Cerebellum (tissue), 4 donors: ENCODE measurements at places on chromosomes 12 and 14. TPM values are rescaled to one million over a fixed set of nuclear protein-coding genes. Genes with fewer than 3 reads are reported as not detected.

ASIC1 gene
- 20.5 TPM for total RNA-seq

JDP2 gene
- total RNA-seq = 6.4 TPM

AKAP5 gene
- 4.8 TPM for total RNA-seq

POTEM gene
- total RNA-seq = not detected

ERP27 gene
- not detected for total RNA-seq

KLRC2 gene
- total RNA-seq = 3.7 TPM

DNM1L gene
- 184 TPM for total RNA-seq

CLEC7A gene
- total RNA-seq = 1.6 TPM

CIPC gene
- total RNA-seq = 40.9 TPM

NYNRIN gene
- total RNA-seq = 31.8 TPM

CLBA1 gene
- total RNA-seq = 7.5 TPM

DYNC1H1 gene
- 595 TPM for total RNA-seq

LGR5 gene
- 0.91 TPM for total RNA-seq

CISTR gene
- total RNA-seq = not detected

SERPINA12 gene
- total RNA-seq = not detected

PIGH gene
- total RNA-seq = 30.6 TPM

SLC7A7 gene
- total RNA-seq = 2.2 TPM

TMTC2 gene
- 127 TPM for total RNA-seq

PAH gene
- 1.2 TPM for total RNA-seq

GRCh38 chr12:113235976-113236375, 14.7 kb downstream of the TPCN1 start:
- DNase-seq = no peak

DNA sequence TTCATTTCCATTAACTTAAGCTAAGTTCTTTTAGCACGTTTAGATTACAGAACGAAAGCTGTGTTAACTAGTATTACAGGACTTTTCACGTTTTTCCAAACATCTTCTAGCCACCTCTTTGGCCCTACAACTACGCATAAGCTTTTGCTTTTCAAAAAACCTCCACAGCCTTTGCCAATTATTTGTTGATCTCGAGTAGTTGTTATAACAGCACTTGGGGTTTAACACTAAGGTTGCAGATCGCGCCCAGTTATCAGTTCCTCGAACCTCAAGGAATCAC, 450 bp upstream of the RBM25 start:
- no peak for DNase-seq

DNA sequence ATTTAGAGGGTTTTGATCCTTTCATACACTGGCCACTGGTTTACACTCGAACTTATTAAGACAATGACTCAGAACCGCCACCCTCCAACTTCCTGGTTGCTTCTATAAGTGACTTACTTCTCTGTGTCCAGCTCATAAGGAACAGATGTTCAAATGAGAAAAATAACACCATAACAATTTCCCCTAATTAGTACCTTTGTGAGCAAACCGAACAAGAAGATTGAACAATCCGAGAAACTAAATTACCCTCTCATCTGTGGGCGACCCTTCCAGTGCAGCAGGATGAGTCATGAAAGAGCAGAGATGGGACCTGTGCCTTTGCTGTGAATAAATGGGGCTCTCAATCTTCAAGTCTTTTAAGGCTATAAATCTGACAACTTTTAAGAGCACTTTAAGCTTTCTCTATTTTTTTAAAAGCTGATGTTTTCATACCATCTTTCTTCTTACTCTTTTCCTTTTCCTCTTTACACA, 146.8 kb upstream of the RASSF8 start:
- no peak for DNase-seq

GRCh38 chr12:1398673-1399072, 195.7 kb downstream of the FBXL14 start:
- no peak for DNase-seq

- no peak for DNase-seq
Observed at GRCh38 chr12:15214851-15215601, 6.2 kb downstream of the RERG start.

DNA sequence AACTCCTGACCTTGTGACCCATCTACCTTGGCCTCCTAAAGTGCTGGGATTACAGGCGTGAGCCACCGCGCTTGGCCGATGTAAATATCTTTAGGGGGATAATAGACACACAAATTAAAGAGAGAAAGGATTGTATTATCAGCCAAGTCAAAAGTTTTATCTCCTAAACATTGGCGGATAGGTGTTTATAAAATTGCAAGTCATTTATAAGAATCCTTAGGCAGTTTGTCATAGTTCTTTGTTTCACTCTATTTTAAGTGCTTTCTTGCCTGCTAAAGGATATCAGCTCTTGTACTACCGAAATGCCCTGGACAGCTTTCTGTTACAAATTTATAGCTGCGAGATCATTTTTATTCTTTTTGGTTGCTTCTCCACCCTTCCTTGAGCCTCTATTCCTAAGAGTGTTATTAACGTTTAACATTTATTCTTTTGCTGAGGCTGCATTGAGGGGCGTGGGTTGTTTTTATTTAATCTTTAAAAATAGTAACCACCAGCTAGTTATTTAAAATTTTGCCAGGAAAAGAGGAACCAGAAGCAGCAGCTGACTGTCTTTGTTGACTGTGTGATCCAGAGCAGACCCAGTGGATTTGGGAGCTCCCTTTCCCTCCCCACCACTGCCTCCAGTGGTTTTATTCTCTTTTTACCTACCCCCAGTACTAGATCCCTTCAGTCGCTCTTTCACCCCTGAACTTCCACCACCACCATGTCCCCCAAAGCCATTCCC, 106.4 kb downstream of the DIP2B start:
- no peak for DNase-seq

DNA sequence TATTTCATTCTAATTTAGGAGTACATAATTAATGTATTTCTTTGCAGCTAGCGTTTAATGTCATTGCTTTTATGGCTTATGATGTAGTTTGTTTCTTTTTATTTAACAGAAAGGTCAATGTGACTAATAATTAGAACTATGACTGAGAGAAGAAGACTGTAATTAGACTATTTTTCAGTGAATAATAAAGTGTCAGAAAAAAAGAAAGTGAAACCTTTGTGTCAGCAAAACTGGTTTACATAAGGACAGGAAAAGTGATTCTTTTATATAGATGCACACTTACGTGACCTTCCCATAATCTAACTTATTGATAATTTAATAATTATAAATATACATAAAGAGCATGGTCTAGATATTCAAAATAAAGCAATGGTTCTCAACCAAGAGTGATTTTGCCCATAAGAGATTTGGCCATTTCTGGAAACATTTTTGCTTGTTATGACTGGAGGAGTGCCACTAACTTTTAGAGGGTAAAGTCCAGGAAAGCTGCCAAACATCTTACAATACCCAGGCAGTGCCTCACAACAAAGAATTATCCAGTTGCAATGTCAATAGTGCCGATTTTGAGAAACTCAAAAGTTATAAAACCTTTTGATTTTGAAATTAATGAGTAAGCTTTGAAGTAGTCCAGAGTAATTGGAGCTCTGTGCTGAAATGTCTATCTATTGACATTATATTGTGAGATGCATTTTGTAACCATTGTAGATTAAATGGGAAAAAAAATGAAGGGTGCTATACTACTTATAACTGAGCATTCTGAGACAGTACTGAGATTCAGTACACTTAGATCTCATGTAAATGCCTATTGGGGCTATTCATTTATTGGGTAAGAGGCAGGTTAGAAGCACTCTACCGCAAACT, 227.1 kb downstream of the C12orf50 start:
- DNase-seq = no peak

DNA sequence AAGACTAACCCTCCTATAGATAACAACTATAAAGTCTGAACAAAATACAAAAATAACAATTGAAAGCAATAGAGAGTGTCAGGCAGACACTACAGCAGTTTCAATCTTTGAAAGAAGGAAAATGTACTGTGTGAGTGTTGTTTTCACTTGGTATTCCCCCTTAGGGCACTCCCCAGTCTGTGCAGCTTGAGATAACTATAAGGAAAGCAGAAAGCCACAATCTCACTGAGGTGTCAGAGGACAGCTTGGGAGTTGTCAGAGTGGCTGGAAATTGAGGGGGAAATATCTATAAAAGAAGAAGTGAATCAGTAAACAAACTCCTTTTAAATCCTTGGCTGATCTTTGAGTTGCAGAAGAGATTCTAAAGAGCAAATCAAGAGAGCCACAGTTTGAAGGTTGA, 364.8 kb downstream of the NELL2 start:
- DNase-seq = no peak

GRCh38 chr14:23067847-23068788, 10.8 kb upstream of the CDH24 start:
- peak; percentile 27 for DNase-seq

DNA sequence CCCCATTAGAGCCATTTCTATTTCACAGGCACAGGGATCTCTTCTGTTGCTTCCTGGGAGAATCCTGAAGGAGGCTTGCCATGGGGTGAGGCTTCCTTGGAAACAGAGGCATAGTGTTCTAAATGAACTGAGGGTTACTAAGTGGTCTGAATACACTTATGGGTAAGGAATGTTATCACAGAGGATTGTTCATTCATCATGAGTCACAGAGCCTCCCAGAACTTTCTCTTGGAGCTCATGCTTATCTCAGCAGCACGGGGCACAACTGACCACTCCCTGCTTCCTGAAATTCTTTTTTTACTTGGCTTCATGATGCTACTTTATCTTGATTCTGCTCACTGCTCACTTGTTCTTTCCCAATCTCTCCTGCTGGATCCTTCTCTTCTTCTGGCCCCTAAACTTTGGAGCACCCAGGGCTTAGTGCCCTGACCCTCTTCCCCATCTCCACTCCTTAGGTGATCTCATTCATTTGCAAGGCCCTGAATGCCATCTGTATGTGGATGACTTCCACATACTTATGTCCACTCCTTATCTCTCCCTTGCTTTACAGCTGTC, 57.9 kb downstream of the ANO6 start:
- DNase-seq = no peak

DNA sequence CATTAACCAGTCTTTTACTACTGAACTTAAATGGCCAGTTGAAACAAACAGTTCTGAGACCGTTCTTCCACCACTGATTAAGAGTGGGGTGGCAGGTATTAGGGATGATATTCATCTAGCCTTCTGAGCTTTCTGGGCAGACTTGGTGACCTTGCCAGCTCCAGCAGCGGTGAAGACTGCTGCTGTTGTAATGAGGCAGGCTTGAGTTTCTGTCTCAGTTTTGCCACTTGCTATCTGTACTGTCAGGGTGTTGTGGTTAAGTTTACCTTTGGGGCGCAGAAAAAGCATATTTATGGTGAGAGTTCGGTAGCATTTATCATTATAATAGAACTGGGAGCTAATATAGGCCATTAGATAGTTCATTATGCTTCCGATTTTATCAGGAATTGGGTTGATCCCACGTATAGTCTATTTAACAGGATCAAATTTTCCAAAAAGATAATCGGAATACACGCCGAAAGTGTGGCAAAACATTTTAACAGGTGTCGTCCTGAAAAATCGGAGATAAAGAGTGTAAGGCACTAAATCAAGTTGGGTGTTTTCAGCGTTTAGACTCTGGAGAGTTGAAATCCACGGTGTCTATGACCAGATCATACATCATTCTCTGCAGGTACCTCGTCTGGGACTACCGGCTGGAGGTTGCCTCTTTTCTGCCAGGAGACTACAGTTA, 688 bp upstream of the NECAP1 start:
- DNase-seq = peak; percentile 58

- no peak for DNase-seq
Observed at GRCh38 chr12:107395817-107396216, 289.8 kb upstream of the PWP1 start.

DNA sequence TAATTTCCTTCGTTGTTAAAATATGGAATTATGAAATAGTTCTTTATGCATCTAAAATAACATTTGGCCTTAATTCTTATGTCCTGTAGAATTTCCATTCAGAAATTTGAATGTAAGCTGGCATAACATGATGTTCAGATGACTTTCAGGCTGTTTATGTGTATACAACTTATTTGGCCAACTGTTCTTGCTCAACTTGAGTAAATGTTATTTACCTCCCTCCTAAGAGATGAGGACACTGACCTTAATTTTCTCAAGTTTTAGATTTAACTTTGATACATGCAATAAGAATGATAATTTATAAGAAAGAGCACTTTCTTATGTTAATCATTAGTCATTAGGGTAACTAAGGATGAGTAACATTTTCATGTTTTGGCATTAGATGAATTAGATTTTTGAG, 365.4 kb downstream of the AEBP2 start:
- no peak for DNase-seq

- no peak for DNase-seq
Observed at GRCh38 chr14:33250963-33251362, 312.3 kb downstream of the NPAS3 start.

- peak; percentile 8 for DNase-seq
Observed at GRCh38 chr12:10140001-10140400, 10.0 kb upstream of the CLEC7A start.

GRCh38 chr12:74043343-74043742, 494.3 kb upstream of the ATXN7L3B start:
- no peak for DNase-seq

- DNase-seq = no peak
Observed at GRCh38 chr14:90842726-90843125, 26.5 kb upstream of the TTC7B start.

DNA sequence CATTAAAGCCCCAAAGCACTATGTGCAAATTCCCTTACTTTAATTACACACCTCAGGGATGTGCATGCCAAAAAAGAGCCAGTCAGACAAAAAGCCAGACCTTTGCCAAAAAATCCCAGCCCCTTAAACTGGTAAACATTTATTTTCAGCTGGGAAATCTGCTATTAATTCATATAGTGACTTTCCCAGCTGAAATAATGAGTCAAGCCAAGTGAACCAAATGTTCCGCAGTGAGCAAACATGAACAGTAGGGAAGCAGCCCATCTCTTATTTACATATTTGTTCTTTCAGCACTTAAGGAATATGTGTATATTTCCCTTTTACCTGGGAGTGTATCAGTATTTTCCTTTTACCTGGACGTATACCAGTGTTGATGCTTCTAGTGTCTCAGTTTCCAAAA, 44.0 kb upstream of the OTX2 start:
- DNase-seq = no peak

- no peak for DNase-seq
Observed at GRCh38 chr14:106872611-106873446, 1346.4 kb downstream of the TMEM121 start.

- no peak for DNase-seq
Observed at GRCh38 chr12:52085682-52086180, 6.2 kb downstream of the SMIM41 start.

GRCh38 chr14:92942576-92942975, 19.6 kb downstream of the CHGA start:
- DNase-seq = no peak

GRCh38 chr12:5244513-5244972, 187.4 kb upstream of the NTF3 start:
- no peak for DNase-seq

GRCh38 chr14:75548544-75548943, 26.3 kb downstream of the BATF start:
- DNase-seq = no peak

GRCh38 chr12:67982164-67982563, 7.1 kb upstream of the IFNG-AS1 start:
- no peak for DNase-seq

GRCh38 chr12:119369907-119370546, 35.5 kb downstream of the CCDC60 start:
- DNase-seq = no peak

GRCh38 chr12:41497409-41497808, 309.3 kb downstream of the PDZRN4 start:
- DNase-seq = no peak
